CD4-positive, alpha-beta memory T cell (primary cell): ENCODE measurements at places on chromosomes 1 and 21. TPM values are rescaled to one million over a fixed set of nuclear protein-coding genes. Genes with fewer than 3 reads are reported as not detected.
A peak's percentile ranks its signal among the peaks of the same experiment; 100 is the strongest.

DNA sequence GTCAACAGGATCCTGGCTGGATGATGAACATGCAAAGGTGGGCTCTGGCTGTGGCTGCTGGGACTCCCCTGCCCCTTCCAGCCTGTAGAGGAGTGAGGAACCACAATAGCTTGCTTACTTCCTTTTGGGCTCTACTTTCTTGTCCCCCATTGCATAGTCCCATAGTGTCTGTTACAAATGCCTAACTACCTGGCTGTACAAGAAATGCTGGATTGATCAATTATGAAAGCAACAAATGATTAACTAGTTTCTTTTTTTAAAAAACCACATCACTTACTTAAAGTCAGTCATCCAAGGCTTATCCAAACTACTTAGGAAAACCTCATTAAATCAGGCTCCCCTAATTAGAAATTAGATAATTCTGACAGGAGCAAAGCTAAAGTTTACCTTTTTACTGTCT is 514.1 kb upstream of the PKN2 start:
- no peak for DNase-seq

ANKRD35 gene
- total RNA-seq, result not detected

GRCh38 chr1:23895993-23896392 is 17.2 kb downstream of the CNR2 start:
- no peak for DNase-seq

DNA sequence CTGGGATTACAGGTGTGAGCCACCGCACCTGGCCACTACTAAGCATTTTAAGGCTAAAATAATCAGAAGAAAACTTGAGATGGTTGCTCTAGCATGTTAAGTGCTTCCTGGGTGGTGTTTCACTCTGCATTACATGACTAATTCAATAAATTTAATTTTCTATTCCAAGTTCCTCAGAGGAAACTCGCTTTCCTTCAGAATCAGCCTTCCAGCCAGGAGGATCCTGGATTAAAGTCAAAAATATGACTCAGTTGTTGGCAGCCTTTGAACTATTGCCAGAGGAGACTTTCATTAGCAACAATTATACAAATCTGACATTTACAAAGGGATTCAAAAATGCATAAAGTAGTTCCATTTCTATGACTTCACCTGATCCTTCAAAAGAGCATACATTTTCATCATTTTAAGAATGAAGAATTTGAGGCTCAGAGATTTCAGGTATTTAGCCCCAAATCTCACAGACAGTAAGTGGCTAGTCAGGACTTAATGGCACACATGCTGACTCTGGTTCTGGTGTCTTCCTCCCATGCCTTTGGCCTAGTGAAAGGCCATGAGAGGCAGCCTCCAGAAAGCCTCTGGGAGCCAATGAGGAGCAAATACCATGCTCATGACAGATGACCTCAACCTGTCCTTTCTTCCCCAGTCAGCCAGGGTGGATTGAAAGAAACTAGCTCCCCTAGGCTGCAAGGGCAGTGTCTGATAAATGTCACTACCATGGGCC is 115.7 kb downstream of the MAP3K21 start:
- no peak for DNase-seq

GRCh38 chr21:15437883-15438282 is 291.9 kb upstream of the USP25 start:
- DNase-seq, result no peak

GRCh38 chr1:239657291-239657690 is 270.9 kb downstream of the CHRM3 start:
- no peak for DNase-seq

LCK gene
- 436 TPM for total RNA-seq

DNA sequence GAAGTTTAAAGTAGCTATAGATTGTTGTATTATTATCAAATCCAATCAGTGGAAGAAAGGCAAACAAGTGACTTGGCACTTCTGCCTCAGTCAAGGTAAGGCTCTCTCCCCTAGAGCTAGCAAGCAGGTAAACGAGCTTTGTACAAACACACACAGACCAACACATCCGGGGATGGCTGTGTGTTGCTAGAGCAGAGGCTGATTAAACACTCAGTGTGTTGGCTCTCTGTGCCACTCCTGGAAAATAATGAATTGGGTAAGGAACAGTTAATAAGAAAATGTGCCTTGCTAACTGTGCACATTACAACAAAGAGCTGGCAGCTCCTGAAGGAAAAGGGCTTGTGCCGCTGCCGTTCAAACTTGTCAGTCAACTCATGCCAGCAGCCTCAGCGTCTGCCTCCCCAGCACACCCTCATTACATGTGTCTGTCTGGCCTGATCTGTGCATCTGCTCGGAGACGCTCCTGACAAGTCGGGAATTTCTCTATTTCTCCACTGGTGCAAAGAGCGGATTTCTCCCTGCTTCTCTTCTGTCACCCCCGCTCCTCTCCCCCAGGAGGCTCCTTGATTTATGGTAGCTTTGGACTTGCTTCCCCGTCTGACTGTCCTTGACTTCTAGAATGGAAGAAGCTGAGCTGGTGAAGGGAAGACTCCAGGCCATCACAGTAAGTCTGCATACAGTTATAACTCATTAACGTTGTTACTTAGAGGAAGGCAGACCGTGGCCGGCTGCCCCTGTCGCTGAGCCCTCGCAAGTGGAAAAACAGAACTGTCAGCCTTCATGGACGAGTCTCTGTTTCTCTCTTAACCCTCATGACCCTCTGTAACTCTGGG is at the start of gene PALMD:
Gene PALMD, plus strand, starts transcription at position 415 of the 833 bp plus-strand sequence. Its CDS starts 205 bp downstream, at position 620.
- no peak for DNase-seq

AGBL4 gene
- total RNA-seq, result not detected

GRCh38 chr1:202547215-202547614 is 163.0 kb downstream of the SYT2 start:
- DNase-seq, result no peak

IGSF9 gene
- not detected for total RNA-seq

DNA sequence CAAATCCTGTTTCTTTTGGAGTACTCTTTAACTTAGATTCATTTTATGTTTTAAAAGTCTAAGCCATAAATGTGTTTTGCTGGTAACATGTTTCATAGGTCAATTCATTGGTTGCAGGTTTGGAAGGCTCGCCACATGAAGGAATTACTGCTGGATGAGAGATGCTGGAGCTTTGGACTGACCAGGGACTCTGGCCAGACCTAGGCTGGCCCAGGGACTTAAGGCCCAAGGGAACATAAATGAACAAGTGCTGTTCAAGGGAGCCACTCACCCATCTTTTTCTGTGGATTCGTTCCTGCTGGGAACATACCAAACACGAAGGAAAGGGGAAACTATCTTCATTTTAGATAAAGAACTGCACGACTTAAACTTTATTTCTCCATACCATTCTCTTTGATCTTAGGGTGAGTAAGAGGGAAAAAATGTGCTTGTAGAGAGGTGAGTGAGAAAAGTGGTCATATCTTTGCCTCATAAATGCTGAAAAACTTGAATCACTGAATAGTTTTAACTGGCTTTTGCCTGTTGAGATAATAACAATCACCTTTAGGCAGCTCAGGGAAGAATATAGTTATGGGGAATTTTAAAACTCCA is 15.3 kb upstream of the SHCBP1L start:
- no peak for DNase-seq

CNTN2 gene
- not detected for total RNA-seq

GRCh38 chr1:215636258-215636965 is 69.3 kb downstream of the KCTD3 start:
- DNase-seq, result no peak

GRCh38 chr1:157286646-157287420 is 148.6 kb upstream of the ETV3 start:
- no peak for DNase-seq

RPE65 gene
- total RNA-seq, result not detected

- peak; percentile 33 for DNase-seq
These were observed 18.8 kb downstream of the ADGRB2 start for GRCh38 chr1:31745096-31745945.

GRCh38 chr1:225914947-225915346 is 9.1 kb downstream of the PYCR2 start:
- DNase-seq, result no peak

DNA sequence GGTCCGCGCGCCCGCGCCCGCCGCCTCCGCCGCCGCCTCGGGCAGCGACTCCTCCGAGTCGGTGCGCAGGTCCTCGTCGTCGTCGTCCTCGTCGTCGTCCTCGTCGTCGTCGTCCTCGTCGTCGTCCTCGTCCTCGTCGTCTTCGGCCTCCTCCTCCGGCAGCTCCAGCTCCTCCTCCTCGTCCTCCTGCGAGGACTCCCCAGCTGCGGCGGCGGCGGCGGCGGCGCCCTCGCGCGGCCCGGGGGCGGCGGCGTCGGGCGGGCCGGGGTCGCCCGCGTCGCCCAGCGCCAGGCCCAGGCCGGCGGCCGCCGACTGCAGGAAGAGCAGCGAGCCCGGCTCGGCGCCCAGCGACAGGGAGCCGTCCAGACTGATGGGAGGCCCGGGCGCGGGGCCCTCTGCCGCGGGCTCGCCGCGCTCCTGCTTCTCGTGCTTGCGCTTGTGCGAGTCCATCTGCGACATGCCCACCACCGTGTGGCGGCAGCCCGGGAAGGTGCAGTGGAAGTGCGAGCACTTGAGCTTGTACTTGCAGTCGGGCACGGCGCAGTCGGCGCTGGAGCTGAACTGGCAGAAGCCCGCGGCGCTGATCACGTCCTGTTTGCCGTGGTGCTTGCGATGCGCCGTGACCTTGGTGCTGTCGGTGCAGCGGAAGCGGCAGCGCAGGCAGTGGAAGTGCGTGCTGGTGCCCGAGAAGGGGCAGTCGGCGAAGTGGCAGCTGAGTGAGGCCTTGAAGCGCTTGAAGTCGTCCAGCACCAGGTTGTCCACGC is 157.3 kb downstream of the CASZ1 start:
- no peak for DNase-seq

GRCh38 chr1:211632808-211633523 is 42.5 kb downstream of the NEK2 start:
- no peak for DNase-seq

HSF2BP gene
- total RNA-seq, result 0.39 TPM

- no peak for DNase-seq
These were observed 14.0 kb upstream of the SARS1 start for GRCh38 chr1:109199710-109200109.

IL10 gene
- total RNA-seq, result 0.28 TPM

GRCh38 chr1:64302971-64303370 is 99.5 kb downstream of the UBE2U start:
- DNase-seq, result no peak

ICOSLG gene
- total RNA-seq, result 4.2 TPM

DNA sequence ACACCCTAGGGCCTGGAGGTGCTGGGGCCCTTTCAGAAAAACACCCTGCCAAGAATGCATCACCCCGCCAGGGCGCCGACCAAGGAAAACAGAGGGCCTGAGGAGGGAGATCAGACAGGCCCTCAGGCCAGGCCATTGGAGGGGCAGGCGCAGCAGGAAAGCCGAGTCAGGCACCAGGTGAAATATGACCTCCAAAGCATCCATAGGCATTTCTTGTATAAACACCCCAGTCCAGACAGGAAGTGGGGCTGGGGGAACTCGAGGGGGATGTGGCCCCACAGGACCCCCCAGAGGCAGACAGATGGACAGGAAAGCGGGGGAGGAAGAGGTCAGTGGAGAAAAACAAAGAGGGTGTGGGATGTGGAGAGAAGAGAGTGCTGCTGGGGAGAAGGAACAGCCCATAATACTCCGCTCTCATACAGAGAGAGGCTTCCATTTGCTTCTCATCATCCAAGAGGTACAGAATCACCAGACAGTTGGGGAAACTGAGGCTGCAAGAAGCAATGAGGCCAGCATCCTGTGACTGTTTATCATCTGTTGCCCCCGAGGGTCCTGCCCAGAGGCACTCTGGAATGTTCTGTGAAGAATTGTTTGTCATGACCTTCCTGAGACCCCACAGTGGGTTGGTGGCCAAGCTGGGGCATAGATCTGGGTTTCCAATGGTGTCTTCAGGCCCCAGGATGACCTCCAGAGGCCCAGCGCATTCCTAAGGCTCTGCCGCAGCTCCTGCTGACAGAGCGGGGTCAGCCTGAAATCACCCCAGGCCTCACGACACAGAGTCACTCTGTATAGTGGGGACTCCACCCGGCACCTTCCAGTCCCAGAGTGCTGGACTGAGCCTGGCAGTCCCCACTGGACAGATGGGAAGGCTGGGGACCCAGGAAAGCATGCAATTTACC is 18.0 kb downstream of the TRIM62 start:
- no peak for DNase-seq

DNA sequence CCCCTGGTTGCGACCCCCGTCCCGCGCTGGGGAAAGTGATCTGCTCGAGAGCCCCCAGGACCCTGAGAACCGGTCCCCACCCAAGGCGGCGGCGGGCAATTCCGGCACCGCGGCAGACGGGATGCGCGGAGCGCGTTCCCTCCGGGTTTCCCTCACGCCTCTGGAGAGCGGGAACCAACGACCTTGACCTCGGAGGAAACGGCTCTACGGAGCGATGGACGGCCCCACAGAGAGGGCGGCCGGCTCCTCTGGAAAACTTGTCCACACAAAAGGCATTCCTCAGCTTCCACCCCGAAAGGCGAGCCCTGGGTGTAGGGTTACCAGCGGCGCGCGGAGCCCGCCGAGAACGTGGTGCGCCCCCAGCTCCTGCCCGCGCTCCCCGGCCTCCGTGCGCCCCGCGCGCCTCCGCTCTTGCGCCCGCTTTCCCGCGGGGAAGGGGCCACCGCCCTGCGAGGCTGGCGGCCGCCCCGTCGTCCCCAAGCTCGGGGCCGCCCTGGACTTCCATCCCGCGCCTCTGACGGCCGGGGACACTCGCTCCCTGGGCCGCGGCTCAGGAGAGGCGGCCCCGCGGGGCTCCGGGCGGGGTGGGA is 391 bp upstream of the KIAA1614 start:
- DNase-seq, result no peak

- DNase-seq, result no peak
These were observed 1.2 kb downstream of the CROCC start for GRCh38 chr1:16922885-16923431.
